ENCODE measurements at places on chromosomes 5 and 9. TPM values are rescaled to one million over a fixed set of nuclear protein-coding genes. Genes with fewer than 3 reads are reported as not detected.

- no peaks in the 10 kb centered on the region for H3K4me1 ChIP-seq
- peak; percentile 40 for DNase-seq
- H3K36me3 ChIP-seq = no peaks in the 10 kb centered on the region
- H3K4me3 ChIP-seq = no peak overlapping the region
- no peak overlapping the region for H3K27ac ChIP-seq
These were observed 123.1 kb downstream of the ADCY2 start for GRCh38 chr5:7518947-7519560.

DNA sequence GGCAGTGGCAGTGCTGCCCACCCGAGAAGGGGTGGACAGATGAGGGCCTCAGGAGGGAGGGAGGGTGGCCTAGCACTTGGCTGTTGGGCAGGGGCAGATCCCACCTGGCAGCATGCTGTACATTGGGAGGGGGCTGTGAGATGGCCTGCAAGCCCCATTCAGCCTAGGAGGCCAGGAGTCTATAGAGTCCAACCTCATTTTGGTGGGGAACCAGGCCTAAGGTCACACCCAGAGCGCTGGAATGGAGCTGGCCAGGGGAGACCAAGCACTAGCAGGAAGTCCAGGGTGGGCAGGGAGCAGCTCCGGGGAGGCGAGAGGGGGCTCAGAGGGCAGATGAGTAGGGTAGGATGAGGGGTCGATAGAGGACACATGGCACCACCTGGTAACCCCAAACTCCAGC, 22.9 kb downstream of the TRIM14 start:
- H3K27ac ChIP-seq = no peak overlapping the region
- no peak for DNase-seq
- no peaks in the 10 kb centered on the region for H3K4me1 ChIP-seq
- H3K27me3 ChIP-seq = peaks cover 4% of the 10 kb centered on the region

GRCh38 chr5:14270209-14270702, 127.1 kb downstream of the TRIO start:
- no peak overlapping the region for H3K27ac ChIP-seq
- no peaks in the 10 kb centered on the region for H3K27me3 ChIP-seq
- no peak overlapping the region for H3K4me3 ChIP-seq
- no peaks in the 10 kb centered on the region for H3K36me3 ChIP-seq

DNA sequence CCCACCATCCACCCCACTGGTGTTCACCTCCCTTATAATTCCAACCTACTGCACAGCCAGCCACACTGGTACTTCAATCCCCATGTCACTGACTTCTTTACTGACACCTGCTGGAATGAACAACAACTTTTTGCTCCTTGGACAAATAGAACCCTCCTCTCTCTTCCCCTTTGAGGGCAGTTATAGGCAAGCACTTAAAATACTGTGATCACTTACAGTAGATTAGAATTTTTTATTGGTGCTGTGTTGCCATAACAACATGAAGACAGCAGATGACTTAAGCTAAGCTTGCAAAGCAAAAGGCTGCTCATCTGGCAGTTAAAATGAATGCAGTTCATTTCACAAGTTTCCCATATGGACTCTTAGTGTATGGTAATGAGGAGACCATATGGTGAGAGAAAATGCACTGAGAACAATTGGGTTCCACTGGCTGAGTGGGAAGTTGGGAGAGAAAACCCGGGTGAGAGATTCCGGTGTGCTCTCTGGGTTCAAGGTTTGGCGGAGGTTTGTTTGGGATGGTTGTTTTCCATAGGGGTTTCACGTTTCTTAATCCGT, 374.3 kb downstream of the EBF1 start:
- no peak overlapping the region for H3K4me3 ChIP-seq
- no peaks in the 10 kb centered on the region for H3K27me3 ChIP-seq
- H3K36me3 ChIP-seq = no peaks in the 10 kb centered on the region

GRCh38 chr5:33892620-33893137, 889 bp upstream of the ADAMTS12 start:
- H3K4me3 ChIP-seq = peak overlapping the region; percentile 87
- DNase-seq = no peak
- peaks cover 16% of the 10 kb centered on the region for H3K4me1 ChIP-seq
- H3K36me3 ChIP-seq = no peaks in the 10 kb centered on the region
- no peak overlapping the region for H3K27ac ChIP-seq
- H3K27me3 ChIP-seq = peaks cover 8% of the 10 kb centered on the region

GRCh38 chr5:59919484-59919883, 26.0 kb upstream of the PDE4D start:
- H3K27ac ChIP-seq = no peak overlapping the region
- peaks cover 6% of the 10 kb centered on the region for H3K4me1 ChIP-seq
- DNase-seq = no peak
- H3K36me3 ChIP-seq = no peaks in the 10 kb centered on the region

The PTGS1 gene
- 33.4 TPM for total RNA-seq

The SLC22A4 gene
- total RNA-seq = 0.13 TPM

The CWC27 gene
- total RNA-seq = 29.3 TPM

- H3K4me1 ChIP-seq = no peaks in the 10 kb centered on the region
- no peak overlapping the region for H3K4me3 ChIP-seq
- no peak for DNase-seq
These were observed 232.1 kb upstream of the PIK3R1 start for GRCh38 chr5:67983251-67984110.

GRCh38 chr5:174596429-174596828, 128.0 kb upstream of the MSX2 start:
- H3K27me3 ChIP-seq = no peaks in the 10 kb centered on the region
- no peak for DNase-seq
- H3K4me1 ChIP-seq = peaks cover 3% of the 10 kb centered on the region

The ARHGEF37 gene
- 4.5 TPM for total RNA-seq

DNA sequence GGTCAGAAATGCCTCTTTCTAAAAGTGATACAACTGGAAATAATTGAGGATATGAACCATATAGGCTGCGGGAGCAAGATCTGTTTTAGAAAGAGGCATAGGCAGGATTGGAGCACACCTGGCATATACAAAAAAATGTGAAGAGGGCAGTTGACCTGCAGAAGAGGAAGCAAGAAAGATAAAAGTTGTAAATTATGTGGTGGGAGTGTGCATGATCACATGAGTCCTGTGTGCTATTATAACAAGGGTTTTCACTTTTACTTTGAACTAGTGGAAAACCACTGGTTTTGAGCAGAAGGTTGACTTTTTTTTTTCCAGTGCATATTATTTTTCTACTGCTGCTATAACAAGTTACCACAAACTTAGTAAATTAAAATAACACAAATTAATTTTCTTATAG, 489.3 kb downstream of the ANXA1 start:
- H3K27me3 ChIP-seq = no peaks in the 10 kb centered on the region
- H3K36me3 ChIP-seq = no peaks in the 10 kb centered on the region
- H3K4me3 ChIP-seq = no peak overlapping the region
- H3K4me1 ChIP-seq = no peaks in the 10 kb centered on the region
- H3K27ac ChIP-seq = no peak overlapping the region

- no peak overlapping the region for H3K27ac ChIP-seq
- H3K27me3 ChIP-seq = peaks cover 2% of the 10 kb centered on the region
- no peak for DNase-seq
- no peak overlapping the region for H3K4me3 ChIP-seq
- no peaks in the 10 kb centered on the region for H3K4me1 ChIP-seq
These were observed 309.6 kb downstream of the ACTL7B start for GRCh38 chr9:108546215-108546614.

- no peak for DNase-seq
- H3K27ac ChIP-seq = no peak overlapping the region
- peaks cover 28% of the 10 kb centered on the region for H3K27me3 ChIP-seq
- H3K4me3 ChIP-seq = no peak overlapping the region
These were observed 3.3 kb upstream of the MAN1B1 start for GRCh38 chr9:137083394-137084004.

The NOXA1 gene
- total RNA-seq = 0.36 TPM

DNA sequence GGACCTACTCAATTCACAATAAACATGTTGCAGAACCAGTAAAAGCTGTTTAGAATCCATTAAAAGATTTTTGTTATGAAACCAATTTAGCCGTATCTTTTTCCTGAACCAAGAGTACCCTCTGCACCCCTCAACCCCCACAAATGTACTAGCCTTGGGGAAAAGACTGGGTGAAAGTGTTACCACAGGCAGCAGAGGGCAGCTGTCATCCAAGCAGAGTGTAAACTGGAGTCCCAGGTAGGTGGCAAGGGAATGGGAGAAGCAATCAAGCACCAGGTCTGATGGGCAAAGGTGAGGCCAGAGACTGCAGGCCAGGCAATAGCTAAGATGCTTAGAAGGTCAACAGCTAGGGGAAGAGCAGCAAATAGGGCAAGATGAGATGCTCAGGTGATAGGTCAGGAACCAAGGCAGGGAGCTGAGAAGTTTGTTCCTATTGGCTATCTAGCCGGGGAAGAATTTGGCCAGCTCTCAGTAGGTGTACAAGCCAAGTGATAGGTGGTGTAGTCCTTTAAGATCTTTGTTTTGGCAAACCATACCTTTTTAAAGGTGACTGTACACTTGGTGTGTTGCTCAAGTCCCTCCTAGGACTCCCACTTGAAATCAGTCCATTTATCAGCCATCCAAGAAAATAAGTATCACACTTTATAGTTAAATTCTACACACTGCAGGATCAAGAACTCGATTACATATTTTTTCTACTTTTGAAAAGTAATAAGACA, 77.8 kb upstream of the CCDC112 start:
- DNase-seq = no peak
- H3K4me1 ChIP-seq = no peaks in the 10 kb centered on the region
- H3K27ac ChIP-seq = no peak overlapping the region
- H3K4me3 ChIP-seq = no peak overlapping the region
- H3K27me3 ChIP-seq = peaks cover 2% of the 10 kb centered on the region

The TTC1 gene
- total RNA-seq = 49.8 TPM

DNA sequence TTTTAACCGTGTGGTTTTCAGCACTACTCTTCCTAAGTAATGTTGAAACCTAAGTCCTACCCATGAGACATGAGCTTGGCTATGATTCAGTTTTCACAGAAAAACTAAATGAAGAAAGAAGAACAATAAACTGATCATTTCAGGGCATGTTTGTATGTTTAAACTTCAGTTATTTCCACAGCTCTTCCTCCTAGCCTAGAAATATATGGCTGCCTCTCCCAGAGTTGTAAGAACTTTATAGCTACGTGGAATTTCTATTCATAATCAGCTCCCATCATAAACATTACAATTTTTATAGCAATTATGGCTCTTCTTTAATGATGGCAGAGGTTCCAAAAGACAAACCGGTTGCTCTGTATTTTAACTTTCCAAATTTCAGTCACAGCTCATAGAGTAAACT, 314.7 kb upstream of the ADAMTSL1 start:
- no peaks in the 10 kb centered on the region for H3K36me3 ChIP-seq
- H3K4me3 ChIP-seq = no peak overlapping the region
- no peak overlapping the region for H3K27ac ChIP-seq
- DNase-seq = no peak
- H3K4me1 ChIP-seq = no peaks in the 10 kb centered on the region

The NR5A1 gene
- 1.2 TPM for total RNA-seq

Measured in endothelial cell (in vitro differentiated cells).